ENCODE measurements at places on chromosomes 7 and 10. TPM values are rescaled to one million over a fixed set of nuclear protein-coding genes. Genes with fewer than 3 reads are reported as not detected.

KLF14 gene
- total RNA-seq = not detected

HOXA11 gene
- not detected for total RNA-seq

SPDYE18 gene
- not detected for total RNA-seq

ECHDC3 gene
- total RNA-seq = 0.98 TPM

SLC39A12 gene
- total RNA-seq = not detected

PRRT4 gene
- 0.27 TPM for total RNA-seq

PPIA gene
- total RNA-seq = 1,562 TPM

LOXL4 gene
- total RNA-seq = 14.3 TPM

SCIN gene
- total RNA-seq = 0.25 TPM

NEUROD6 gene
- not detected for total RNA-seq
